Stimulated activated CD8-positive, alpha-beta memory T cell treated with anti-CD3 and anti-CD28 coated beads, Interleukin-4, amount 100 ng/mL, for 1 hour (primary cell): ENCODE measurements at places on chromosomes 6 and 20.

DNA sequence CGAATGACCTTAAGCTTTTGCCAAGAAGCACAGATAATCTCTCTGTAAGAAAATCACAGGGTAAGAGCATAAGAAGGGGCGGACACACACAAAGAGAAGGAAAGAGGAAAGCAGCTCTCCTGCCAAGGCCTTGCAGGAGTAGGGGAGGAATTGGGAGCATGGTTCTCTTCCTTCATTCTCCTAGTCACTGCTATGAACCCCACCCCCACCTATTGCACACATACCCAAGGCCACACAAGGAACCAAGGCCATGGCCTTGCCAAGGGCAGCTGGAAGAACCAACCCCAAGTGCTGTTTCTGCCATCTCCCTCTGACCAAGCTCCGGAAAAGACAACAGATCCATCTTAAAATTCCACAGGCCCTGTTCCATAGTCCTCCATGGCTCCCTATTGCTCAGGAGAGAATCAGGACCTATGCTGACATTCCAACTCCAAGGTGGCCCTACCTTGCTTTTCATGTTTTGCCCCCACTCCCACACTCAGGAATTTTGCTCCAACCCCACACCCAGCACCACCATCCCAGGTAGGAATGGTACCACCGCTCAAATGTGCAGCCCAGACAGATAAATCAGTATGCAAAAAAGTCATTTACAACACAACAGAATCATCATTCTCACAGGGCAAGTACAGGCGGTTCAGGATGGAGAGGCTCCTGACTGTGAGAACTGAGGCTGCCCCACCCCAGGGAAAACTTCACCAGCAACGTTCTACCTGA lies 31.3 kb downstream of the TRAM2 start:
- DNase-seq, result no peak

GRCh38 chr6:46760925-46761324 lies 14.2 kb downstream of the ANKRD66 start:
- DNase-seq, result no peak

DNA sequence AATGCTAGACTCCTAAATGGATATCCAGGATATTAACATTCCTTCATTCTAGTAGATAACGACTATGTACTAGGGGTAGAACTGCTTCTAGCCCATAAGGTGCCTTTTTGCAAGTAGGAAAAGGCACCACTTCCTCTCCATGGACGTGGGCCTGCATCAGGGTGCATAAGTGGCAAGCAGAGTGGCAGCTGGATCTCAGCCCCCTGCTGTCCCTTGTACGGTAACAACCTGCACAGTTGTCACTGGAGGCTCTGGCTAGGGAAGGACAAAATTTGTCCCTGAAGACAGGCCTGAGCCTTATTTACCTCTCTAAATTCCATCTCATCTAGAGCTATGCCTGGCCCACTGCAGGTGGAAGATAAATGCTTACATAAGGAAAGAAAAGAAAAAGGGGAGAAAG lies 42.5 kb upstream of the SAYSD1 start:
- DNase-seq, result no peak

DNA sequence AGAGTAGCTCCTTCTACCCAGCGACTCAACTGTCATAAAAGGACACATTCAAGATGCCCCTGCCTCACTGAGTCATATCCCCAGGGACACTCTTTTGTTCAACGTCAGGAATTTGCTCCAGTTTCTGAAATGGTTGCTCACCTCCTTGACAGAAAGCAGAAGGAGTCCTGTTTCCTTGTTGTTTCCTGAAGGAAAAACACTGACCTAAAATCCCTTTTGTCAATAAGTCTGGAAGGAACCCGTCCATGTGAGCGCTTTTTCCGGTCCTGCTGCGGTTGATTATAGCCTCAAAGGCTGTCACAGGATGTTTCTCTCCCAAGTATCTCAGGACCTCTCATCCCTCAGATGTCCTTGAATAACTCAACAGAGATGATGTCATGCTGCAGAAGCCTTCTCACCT lies 113.6 kb upstream of the PLEKHG1 start:
- DNase-seq, result no peak

DNA sequence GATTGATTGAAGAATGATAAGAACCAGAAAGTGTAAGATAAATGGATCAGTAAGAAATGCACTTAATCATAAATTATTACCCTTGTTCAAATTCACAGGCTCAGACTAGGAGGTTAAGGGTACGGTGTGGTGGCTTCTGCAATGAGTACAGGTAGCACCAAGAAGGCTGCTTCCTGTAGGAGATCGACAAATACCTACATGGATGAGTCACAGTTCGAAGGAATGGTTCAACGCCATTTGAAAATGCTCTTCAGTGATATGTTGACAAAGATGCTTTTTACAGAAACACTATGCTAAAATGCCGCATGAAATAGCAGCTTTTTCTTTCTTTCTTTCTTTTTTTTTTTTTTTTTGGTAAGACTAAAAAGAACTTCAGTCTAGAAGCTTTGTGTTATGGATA lies 116.2 kb downstream of the DTNBP1 start:
- no peak for DNase-seq

DNA sequence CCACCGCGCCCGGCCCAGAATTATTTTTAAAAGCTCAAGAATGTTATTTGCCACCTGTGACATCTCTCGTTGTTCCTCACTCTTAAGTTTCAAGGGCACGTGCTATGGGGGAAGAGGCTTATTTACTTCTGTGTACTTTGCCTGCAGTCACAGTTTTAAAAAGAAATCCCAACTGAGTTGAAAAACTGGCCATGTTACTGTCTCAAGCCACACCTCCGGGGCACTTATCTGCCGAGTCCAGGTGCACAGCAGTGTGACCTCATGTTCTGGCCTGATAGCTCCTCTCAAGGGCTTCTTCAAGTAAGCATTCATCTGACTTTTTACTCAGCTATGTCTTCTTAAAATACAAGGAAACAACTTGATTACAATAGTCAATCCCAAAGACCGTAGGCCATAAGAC lies 34.5 kb downstream of the SHLD1 start:
- no peak for DNase-seq

- no peak for DNase-seq
Measured at GRCh38 chr6:99366852-99367251, 17.4 kb upstream of the FAXC start.

DNA sequence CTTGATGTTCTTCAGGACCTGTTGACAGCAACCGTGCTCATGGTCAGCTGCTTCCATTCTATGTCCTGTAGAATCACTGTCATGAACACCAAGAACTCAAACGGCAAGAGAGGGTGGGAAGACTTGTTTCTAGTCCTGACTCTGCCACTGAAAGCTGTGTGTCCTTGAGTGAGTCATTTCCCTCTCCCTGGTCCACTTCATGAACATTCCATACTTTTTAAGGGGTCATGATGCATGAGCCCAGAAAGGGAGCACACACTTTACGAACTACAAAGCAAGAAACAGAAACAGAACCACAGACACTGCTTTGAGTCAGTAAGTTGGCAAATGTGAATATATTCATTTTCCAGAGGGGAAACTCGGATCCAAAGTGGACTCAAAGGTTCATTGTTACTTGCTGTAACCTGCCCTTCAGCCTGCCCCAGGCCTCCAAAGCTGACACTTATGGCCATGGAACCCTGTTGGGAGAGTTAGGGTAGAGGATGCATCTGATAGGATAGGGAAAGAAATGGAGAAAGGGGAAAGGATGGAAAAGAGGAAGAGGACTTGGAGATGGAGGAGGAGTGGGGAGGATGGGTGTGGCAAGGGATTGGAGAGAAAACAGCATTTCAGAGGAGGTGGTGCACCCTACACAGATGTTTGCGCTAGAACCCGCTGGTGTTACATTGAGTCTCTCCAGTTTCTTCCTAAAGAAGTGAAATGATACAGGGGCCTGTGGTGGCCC lies 129.8 kb downstream of the FOXO3 start:
- no peak for DNase-seq
